ENCODE measurements at places on chromosomes 11 and 22. TPM values are rescaled to one million over a fixed set of nuclear protein-coding genes. Genes with fewer than 3 reads are reported as not detected.
A peak's percentile ranks its signal among the peaks of the same experiment; 100 is the strongest.

The INPPL1 gene
- 139 TPM for total RNA-seq

DNA sequence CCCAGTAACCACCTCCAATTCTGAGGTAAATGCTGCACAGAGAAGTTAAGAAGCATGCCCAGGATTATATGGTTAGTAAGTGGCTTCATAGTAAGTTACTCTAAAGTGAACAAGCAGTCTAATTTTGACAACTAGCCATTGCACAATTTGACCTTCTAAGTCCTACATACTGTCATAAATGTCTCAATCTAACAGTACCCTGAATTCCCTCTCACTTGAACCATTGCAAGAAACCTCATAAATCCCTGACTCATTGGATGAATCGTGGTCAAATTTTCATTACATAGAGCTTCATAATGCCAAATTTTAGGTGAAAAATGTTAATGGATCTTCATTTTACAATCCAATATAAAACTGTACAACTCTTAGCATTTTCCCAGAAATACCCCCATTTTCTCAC lies 217.3 kb upstream of the GRIA4 start:
- DNase-seq = no peak

DNA sequence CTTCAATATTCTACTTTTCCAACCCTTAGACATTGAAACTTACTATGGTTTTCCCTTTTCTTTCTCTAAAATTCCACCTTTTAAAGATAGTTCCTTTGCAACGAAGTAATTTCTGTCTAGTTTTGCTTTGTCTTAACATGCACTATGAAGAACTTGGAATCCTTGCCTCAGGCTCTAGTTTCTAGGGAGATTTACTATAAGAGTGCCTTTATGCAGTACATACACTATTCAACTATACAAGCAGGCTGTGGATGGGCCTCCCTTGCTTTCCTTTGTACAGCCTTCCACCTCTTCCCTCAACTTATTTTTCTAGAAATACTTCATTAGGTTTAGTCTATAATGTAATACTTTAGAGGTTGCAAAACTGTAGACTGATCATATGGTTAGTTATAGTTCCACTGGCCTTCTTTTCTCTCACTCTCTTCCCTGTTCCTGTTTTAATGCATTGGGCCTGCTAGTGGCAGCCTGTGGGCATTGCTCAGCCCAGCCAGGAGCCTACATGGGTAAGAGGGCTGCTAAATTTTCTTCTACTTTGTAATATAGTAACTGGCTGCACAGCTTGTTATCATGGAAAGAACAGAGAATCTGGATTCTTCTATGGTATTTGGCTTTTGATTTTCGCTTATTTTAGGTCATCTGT lies 100.2 kb downstream of the C11orf87 start:
- no peak for DNase-seq

The MS4A6E gene
- total RNA-seq = not detected

DNA sequence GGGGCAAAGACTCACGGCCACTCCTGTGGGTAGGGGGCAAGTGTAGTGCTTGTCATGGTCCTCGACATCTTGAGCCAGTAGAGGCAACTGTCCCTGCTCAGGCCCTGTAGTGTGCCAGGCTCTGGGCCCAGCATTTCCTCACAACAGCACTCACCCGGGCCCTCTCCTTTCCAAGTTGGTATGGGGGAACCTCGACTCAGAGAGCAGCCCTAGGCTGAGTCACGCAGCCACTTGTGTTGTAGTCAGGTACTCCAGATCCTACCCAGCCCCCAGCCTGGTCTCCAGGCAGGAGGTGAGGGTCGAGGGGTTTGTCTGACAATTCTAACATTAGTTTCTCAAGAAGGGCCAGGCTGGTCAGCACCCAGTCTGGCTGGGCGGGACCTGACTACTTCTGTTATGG lies 4.1 kb downstream of the RELT start:
- DNase-seq = no peak

The IFITM1 gene
- total RNA-seq = 208 TPM

- DNase-seq = no peak
Observed at GRCh38 chr11:119371778-119372182, 9.7 kb downstream of the USP2 start.

GRCh38 chr11:3091846-3092602 lies 34.8 kb upstream of the CARS1 start:
- peak; percentile 60 for DNase-seq

DNA sequence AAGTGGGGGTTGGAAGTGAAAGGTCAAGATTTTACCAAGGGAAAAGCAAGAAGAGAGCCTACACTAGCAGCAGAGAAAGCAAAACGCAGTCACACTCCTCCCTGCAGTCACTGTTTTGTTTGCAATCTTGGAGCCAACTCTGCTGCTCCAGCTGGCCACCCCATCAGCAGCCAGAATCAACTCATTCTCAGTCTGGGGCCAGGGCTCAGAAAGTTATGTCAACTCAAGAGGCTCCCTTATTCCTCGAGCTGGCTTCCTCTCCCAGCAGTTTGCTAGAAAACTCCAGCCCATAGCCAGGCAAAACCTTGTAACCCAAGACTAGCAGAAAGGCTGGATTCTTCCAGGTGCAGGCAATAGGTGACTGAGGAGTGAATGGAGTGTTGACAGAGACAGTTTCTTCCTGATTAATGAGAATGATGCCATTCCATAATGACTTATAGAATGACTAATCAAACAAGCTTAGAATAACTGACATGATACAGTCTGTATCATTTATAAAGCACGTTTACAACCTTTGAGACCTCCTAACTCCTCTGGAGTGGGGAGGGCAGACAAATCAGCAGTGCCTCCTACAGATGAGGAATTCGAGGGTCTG lies 53.4 kb downstream of the P4HA3 start:
- DNase-seq = no peak

The FAM180B gene
- not detected for total RNA-seq

The IGLL1 gene
- total RNA-seq = not detected

The SMDT1 gene
- 53.9 TPM for total RNA-seq

DNA sequence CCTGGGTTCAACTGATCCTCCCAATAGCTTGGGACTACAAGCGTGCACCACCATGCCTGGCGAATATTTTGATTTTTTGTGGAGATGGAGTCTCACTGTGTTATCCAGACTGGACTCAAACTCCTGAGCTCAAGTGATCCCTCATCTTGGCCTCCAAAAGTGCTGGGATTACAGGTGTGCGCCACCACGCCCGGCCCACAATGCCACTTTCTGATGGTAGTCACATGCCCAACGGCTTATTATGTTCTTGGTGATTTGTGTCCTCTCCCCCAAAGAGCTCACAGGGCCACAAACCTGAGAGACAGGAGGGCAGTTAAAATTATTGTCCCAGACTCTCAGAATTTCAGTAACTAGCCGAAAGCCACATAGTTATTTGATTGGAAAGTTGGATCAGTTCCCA lies 9.6 kb downstream of the GRIK4 start:
- no peak for DNase-seq

DNA sequence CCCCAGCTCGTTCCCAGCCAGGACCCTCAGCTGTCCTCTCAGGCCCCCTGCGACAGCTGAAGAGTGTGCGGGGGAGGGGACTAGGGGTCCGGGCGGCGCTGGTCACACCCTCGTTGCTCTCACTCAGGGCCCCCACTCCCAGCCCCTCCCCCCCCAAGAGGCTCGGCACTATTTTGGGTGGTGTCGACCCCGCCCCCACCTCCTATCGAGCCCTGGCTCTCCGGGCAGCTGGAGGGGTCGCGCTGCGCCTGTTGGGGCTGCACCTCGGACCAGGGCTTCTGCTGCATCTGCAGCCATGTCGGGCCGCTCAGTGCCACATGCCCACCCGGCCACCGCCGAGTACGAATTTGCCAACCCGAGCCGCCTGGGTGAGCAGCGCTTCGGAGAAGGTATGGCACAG lies at the start of gene HSPB2:
Gene HSPB2, plus strand, starts transcription at position 200 of the 400 bp plus-strand sequence. Its CDS starts 96 bp downstream, at position 296.
- no peak for DNase-seq

All from activated T-helper 1 cell treated with anti-CD3 and anti-CD28 coated beads, Interleukin-12 subunit alpha, Interleukin-12 subunit beta, Interleukin-2, Interleukin-4 antibody, amounts not matched to agents 30 ng/mL and 10 ng/mL and 1 ng/mL, durations not matched to agents 14 hours and 24 hours and 36 hours (primary cell).